ENCODE measurements at places on chromosomes 7 and 10.
A peak's percentile ranks its signal among the peaks of the same experiment; 100 is the strongest.

GRCh38 chr7:43735403-43735801 is 6.1 kb upstream of the COA1 start:
- no peak for DNase-seq

GRCh38 chr10:4301291-4302045 is 516.5 kb upstream of the KLF6 start:
- DNase-seq, result no peak

DNA sequence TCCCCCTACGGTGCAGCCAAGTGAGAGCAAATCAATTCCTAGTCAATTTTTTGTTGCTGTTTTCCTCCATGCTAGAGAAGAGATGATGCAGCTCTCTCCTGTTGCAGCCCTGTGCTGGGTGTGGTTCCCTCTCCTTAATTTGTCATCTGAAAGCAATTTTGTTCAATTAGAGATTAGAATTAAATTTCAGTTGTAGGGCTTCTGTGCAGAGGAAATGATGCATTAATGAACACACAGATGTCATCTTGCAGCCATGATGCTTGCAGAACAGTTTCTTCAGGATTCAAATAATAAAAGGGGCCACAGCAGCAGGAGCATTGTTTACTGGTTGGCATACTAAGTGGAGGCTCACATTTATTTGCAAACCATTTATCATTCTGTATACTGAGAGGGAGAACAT is 266.0 kb downstream of the AUTS2 start:
- DNase-seq, result no peak

DNA sequence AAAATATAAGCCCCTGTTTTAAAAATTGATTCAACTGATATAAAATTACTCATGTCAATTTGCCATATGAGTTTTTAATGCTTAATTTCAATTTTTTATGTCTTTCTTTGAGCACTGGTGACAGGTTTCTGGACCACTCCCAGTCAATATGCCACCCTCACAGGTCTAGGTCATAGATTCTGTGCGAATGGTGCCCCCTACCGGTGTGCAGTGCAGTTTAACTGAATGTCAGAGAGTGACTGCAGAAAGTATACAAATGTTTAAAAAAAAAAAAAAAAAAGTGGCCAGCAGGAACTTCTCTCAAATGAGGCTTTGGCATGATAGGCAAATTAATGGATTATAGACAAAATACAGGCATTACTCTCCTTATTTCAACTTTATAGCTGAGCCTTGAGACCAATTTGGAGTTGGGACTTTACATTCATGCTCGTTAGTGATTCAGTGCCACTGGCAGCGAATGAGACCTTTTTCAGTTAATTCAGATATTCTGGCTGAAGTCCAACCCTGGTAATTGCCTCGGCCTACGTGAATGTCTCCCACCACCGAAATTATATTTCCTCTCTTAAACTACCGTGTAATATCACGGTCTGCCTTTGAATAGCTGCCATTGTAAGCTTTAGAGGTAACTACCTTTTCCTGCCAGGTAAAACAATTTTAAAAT is 427.6 kb downstream of the PHTF2 start:
- DNase-seq, result no peak

- no peak for DNase-seq
Measured at GRCh38 chr10:125018576-125019143, 76.7 kb downstream of the ZRANB1 start.

DNA sequence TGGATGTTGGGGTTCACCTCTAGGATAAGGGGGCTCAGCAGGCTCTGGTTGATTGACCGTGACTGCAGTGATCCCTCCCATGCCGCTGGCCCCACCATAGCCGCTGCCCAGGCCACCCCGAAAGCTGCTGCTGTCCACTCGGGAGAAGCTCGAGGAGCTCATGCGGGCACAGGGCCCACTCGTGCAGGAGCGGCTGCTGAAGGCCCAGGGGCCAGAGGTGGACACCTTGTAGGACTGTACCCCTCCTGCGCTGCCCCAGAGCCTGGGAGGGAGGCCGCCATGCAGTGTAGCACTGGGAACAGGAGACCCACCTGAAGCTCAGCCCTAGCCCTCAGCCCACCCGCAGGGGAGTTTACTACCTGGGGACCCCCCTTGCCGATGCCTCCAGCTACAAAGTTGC is 70.0 kb downstream of the CHRM2 start:
- no peak for DNase-seq

DNA sequence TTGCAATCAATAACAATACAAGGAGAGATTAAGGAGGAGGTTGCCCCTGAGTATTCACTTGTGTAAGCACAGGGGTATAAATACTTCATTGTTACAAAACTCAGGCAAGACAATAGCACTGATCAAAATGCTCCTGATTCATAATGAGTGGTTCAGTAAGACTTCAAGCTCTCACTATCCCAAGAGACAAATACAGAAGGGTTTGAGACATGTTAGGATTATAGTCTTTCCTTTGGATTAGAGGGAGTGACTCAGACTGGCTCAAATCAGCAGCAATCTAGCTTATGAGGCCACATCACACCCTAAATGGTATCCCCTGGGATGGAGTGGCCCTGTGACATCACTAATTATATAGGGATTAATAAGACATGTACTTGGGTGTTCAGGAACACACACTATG is 167.2 kb upstream of the HGF start:
- no peak for DNase-seq

- DNase-seq, result no peak
Measured at GRCh38 chr7:42315631-42316030, 78.6 kb upstream of the GLI3 start.

GRCh38 chr7:158110661-158111048 is 477.0 kb downstream of the PTPRN2 start:
- no peak for DNase-seq

GRCh38 chr7:87391020-87391701 is 45.7 kb downstream of the CROT start:
- no peak for DNase-seq

DNA sequence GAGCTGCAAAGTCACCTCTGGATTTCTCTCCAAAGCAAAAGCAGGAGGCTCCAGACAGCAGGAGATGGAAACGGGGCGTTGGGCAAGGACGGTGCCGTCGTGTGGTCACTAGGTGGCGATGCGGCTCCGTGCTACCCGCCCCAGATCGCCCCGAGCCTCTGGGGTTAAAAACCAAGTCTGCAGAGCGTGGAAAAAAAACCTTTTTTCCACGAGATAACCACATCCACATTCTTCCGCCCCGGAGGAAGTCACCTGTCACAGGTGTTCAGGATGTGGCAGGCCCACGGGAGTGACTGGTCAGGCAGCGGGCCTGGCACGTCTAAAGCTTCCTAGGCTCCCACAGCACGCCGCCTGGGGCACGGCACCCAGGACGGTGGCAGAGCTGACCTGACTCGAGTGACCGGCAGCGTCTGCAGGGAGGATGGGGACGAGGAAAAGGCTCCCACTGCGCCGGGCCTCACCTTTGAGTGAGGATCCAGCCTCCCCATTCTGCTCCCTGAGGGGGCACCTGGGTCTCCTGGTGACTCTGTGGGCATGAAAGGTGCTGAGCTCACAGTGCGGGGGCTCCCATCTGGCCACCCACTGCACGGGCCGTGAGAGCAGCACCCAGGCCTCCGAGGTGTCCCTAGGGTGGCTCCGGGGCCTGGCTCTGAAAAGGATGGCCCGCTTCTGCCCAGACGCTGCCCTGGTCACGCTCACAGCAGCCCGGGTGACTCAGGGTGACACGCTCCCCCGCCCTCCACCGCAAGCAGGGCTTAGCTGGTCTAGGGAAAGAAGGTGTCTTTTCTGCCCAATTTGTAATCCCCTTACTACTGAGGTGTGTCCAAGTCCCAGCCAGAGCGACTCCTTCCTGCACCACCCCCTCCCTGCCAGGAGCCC is 71.3 kb upstream of the TNRC18 start:
- peak; percentile 85 for DNase-seq

DNA sequence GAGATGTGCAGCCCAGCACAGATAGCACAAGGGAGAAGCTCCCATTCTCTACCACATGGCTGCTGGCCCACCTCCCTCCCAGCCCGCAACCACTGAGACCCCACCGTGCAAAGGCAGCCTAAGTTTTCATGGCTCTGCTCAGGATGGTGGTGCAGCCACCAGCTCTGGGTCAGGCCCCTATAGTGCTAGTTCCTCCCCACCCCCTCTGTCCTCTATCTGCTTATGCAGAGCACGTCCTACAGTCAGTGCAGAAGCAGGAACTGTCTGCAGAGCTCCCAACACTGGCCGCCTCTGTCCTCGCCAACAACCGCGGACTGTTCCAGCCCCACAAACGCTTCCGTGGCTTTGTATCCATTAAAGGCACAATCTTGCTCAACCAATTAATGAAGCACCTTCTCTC is 278.9 kb downstream of the GRID1 start:
- peak; percentile 27 for DNase-seq

DNA sequence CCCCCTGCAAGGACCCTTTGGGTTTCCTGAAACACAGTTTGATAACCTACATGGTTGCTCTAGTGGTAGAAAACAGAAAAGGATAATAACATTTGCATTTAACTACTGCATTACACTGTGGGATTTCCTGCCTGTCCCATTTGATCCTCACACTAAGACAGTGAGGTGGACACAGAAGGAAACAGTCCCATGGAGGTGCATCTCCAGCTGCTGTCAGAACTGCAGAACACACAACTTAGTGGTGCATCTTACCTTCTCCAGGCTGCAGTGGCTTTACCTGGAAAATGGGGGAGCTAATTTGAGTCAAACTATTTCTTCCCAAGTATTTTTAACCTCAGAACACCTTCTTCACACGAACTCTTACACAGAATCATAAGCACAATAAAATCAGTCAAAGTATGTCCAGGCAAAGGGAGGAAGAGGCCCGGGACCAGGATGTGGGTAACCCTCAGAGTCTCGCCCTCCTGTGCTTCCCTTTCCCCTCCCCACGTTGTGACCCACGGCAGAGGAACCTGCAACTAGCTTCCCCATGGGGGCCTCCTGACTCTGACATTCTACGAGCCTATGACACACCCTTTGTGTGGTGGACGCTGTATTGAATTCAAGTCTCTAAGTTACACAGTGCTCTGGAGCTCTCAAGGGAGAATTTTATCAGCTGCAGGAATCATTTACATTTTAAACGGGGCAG is 33.7 kb downstream of the SCRN1 start:
- peak; percentile 77 for DNase-seq

GRCh38 chr7:15853832-15854470 is 167.5 kb upstream of the MEOX2 start:
- DNase-seq, result no peak

DNA sequence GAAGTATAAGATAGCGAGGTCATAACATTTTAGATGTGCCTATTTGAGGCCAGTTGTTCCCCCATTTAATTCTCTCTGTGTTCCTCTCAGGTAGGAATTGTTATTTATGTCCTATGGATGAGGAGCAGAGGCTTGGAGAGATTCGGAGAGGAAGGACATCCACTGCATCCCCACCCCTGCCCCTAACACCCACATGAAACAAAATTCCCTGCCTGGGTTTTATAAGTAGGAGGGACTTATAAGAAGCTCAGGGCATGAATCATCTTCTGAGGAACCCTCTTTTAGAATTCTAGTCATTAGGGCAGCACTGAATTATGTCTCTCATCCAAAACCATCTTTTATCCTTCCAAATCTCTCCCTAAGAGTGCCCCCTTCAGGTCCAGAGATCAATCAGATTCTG is 5.0 kb downstream of the CHAT start:
- DNase-seq, result no peak

GRCh38 chr7:114924038-114924712 is 2.3 kb downstream of the MDFIC start:
- DNase-seq, result no peak

GRCh38 chr10:73765066-73765465 is 16.8 kb upstream of the CHCHD1 start:
- DNase-seq, result no peak

DNA sequence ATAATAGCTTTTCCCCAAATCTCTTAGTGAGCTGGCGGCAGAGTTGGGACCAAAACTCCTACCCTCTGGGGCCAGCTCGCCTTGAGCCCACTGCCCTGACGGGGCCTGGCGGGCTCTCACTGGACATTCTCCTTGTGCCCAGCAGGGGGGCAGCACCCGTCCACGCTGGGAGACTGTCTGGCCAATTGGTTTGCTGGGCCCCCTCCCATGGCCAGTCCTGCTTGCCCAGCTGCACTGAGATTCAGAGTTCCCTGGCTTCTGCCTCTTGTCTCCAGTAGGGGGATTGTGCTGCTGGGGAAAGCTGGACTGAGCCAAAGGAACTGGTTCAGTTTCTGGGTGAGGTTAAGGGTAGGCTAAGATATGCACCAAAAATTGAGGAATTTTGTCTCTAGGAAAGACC is 59.8 kb downstream of the RAMP3 start:
- DNase-seq, result no peak

DNA sequence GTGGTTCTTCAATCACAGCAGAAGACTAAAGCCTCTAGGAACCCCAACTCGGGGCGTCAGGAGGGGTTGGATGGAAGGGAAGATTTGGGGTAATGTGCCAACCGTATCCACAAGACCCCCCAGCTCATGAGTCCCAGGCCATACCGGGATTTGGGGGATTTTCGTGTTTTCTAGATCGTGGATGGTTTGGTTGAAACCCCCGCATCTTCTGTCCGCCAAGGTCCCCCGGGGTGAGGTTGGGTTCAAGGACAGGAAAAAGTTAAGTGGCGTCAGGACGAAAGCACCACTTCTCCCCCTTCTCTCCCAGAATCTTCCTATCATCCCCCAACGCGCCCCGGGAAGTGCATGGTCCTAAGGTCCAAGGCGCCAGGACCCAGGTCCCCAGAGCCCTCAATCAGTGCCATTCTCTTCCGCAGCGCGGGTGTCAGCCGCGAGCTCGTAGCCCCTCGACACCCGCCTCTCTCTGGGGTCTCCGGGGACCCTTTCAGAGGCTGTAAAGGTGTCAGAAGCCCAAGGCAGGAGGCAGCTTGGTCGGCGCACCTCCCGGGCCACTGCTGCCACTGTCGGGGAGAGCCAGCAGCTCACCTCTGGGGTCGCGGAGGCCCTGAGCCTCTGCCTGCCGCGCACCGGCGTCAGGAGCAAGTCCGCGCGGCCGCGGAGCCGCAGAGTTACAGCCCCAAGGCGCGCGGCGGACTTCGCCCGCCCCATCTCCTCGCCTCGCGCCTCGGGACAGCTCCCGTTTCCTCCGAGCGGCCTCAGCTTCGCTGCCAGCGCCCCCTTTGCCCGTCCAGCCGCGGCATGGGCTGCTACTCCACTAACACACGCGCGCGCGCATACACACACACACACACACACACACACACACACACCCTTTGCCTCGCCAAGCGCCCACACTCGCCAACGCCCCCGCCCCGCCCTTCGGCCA is 1.5 kb downstream of the MKX start:
- no peak for DNase-seq

GRCh38 chr7:150739033-150739432 is 1.8 kb downstream of the GIMAP5 start:
- DNase-seq, result no peak

- DNase-seq, result no peak
Measured at GRCh38 chr7:155372782-155373358, 75.2 kb downstream of the INSIG1 start.

GRCh38 chr10:49508654-49509053 is 30.3 kb downstream of the ERCC6 start:
- no peak for DNase-seq

GRCh38 chr7:39608278-39608677 is 15.1 kb upstream of the RALA start:
- DNase-seq, result no peak

- DNase-seq, result peak; percentile 21
Measured at GRCh38 chr10:49330127-49330665, 31.2 kb downstream of the C10orf71 start.
